Panc1 (cell line): ENCODE measurements at places on chromosomes 1 and 21.

DNA sequence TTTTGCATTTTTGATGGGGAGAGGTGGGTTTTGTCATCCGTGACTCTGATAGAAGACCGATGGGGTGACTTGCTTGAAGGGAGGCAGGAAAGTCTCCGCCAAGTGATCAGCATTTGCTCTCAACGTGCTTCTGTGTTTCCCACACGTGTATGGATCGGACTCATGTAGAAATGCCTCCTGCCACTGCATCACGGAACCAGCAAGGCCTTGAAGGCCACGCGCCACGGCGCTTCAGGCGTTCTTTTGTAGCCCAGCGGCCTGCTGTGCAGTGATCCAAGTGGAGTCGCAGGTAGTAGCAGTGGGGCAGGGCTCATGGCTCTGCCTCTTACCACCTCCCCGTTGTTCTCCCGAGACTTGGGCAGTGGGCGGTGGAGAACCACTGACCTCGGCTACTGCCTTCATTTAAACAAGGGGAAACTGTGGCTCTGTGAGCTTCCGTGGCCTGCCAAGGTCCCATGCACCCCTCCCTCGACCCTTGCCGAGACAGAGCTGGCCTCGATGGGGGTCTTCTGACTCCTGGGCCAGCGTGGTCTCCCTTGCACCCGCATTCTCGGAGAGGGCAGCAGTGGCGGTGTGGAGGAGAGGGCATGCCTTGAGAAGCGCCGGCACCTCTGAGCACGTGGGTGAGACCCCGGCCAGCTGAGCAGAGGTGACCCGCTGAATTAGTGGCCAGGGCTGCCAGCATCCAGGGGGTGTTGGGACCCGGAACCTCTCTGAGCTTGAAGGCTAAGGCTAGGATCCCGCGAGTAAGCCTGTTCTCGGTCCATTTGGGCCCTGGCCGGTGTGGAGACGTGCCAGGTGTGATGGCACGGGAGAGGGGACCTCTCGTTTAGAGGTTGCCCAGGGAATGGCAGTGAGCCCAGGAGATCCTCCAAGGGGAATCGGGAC is 46.1 kb upstream of the ABCG1 start:
- no peaks in the 10 kb centered on the region for H3K4me1 ChIP-seq
- peaks cover 2% of the 10 kb centered on the region; the same call in 1 of the 2 replicates for H3K27me3 ChIP-seq
- no peak overlapping the region for H3K4me3 ChIP-seq
- no peak overlapping the region for H3K27ac ChIP-seq
- no peak for DNase-seq

- no peaks in the 10 kb centered on the region for H3K27me3 ChIP-seq
- H3K36me3 ChIP-seq = no peaks in the 10 kb centered on the region
- no peak overlapping the region for H3K4me3 ChIP-seq
These were observed 101.6 kb downstream of the NOS1AP start for GRCh38 chr1:162171111-162171510.

DNA sequence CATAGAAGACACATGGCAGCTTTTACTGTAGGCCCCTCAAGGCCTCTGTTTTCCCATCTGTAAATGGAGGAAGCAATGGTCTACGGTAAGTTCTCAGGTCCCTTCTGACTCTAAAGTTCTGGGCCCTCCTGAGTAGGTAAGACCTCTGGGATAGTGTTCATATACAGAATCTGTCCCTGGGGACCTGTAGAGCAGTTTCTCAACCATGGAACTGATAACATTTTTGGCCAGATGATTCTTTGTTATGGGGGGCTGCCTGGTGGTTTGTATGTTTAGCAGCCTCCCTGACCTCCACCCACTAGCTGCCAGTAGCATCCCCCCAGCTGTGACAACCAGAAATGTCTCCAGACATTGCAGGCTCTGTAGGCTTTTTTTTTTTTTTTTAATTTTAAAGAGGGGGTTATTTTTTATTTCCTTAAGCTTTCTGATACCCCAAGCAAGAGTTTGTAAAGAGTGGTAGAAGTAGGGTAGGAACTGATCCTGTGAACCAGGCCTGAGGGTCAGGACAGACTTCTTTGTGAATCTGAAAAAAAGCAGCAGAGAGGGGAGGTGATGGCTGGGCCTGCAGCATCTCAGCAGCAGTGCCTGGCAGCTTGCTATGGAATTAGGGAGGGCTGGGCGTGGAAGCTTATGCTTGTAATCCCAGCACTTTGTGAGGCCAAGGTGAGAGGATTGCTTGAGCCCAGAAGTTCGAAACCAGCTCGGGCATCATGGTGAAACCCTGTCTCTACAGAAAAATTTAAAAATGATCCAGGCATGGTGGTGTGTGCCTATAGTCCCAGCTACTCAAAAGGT is 20.2 kb upstream of the TCEA3 start:
- DNase-seq = no peak
- H3K36me3 ChIP-seq = no peaks in the 10 kb centered on the region
- H3K4me1 ChIP-seq = no peaks in the 10 kb centered on the region
- H3K27ac ChIP-seq = no peak overlapping the region

GRCh38 chr1:8284127-8284526 is 33.8 kb upstream of the SLC45A1 start:
- H3K36me3 ChIP-seq = no peaks in the 10 kb centered on the region
- DNase-seq = no peak
- peaks cover 27% of the 10 kb centered on the region for H3K4me1 ChIP-seq
- H3K4me3 ChIP-seq = no peak overlapping the region
- peak overlapping the region; percentile 79 for H3K27ac ChIP-seq
- H3K27me3 ChIP-seq = no peaks in the 10 kb centered on the region

DNA sequence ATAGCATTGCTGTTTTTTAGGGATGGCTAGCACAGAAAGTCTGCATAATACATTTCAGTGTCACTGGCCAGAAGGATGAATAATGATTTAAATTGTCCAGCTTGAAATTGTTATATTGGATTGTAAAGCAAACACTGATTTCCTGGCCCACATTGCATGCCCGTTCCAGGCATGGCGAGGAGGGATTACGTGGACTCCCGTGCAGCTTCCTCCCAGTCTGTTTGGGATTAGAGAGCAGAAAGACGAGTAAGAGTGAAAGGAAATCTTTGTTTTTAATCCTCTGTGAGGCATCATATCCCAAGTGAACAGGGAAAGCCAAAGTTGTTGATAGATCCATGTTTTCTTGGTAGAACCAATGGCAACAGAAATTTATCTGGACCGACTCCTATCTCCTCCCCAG is 8.4 kb downstream of the TRIM58 start:
- H3K27ac ChIP-seq = no peak overlapping the region
- H3K36me3 ChIP-seq = no peaks in the 10 kb centered on the region
- DNase-seq = no peak
- no peaks in the 10 kb centered on the region for H3K4me1 ChIP-seq
- H3K27me3 ChIP-seq = no peaks in the 10 kb centered on the region
- no peak overlapping the region for H3K4me3 ChIP-seq

GRCh38 chr1:98049370-98050135 is 128.7 kb upstream of the DPYD start:
- no peak for DNase-seq
- no peak overlapping the region for H3K27ac ChIP-seq
- H3K4me1 ChIP-seq = no peaks in the 10 kb centered on the region
- no peaks in the 10 kb centered on the region for H3K36me3 ChIP-seq
- no peaks in the 10 kb centered on the region for H3K27me3 ChIP-seq
- peak overlapping the region; percentile 66 for H3K4me3 ChIP-seq

GRCh38 chr1:235408503-235408960 is 41.3 kb downstream of the TBCE start:
- no peak overlapping the region for H3K4me3 ChIP-seq
- no peaks in the 10 kb centered on the region for H3K36me3 ChIP-seq
- no peaks in the 10 kb centered on the region for H3K27me3 ChIP-seq
- H3K4me1 ChIP-seq = peaks cover 79% of the 10 kb centered on the region
- DNase-seq = no peak

DNA sequence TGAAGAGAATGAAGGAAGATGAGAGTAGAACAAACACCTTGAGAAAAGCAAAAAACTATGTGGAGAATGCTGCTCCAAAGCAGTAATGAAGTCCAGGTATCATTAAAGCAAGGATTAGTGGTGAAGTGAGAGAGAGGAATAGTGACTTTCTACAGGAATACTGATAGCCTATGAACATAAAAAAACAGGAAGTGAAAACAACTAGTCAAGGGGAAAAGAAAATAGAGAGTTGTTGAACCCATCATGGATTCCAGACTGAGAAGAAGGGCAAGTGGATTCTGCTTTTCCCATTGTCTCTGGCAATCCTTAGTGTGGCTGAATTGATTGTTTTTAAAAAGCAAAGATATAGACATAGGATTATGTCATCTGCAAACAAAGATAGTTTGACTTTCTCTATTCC is 119.9 kb upstream of the LHX8 start:
- no peak overlapping the region for H3K27ac ChIP-seq
- DNase-seq = no peak
- H3K4me1 ChIP-seq = no peaks in the 10 kb centered on the region
- no peaks in the 10 kb centered on the region for H3K36me3 ChIP-seq
- H3K27me3 ChIP-seq = no peaks in the 10 kb centered on the region
- no peak overlapping the region for H3K4me3 ChIP-seq

- H3K27ac ChIP-seq = no peak overlapping the region
- no peaks in the 10 kb centered on the region for H3K27me3 ChIP-seq
- no peaks in the 10 kb centered on the region for H3K36me3 ChIP-seq
These were observed 48.4 kb downstream of the COLGALT2 start for GRCh38 chr1:183989078-183989577.

- H3K36me3 ChIP-seq = no peaks in the 10 kb centered on the region
- no peak overlapping the region for H3K27ac ChIP-seq
- H3K4me1 ChIP-seq = no peaks in the 10 kb centered on the region
- H3K27me3 ChIP-seq = peaks cover 2% of the 10 kb centered on the region; the same call in 1 of the 2 replicates
- H3K4me3 ChIP-seq = peak overlapping the region; percentile 16
These were observed 48.4 kb upstream of the CD34 start for GRCh38 chr1:207959141-207959825.

DNA sequence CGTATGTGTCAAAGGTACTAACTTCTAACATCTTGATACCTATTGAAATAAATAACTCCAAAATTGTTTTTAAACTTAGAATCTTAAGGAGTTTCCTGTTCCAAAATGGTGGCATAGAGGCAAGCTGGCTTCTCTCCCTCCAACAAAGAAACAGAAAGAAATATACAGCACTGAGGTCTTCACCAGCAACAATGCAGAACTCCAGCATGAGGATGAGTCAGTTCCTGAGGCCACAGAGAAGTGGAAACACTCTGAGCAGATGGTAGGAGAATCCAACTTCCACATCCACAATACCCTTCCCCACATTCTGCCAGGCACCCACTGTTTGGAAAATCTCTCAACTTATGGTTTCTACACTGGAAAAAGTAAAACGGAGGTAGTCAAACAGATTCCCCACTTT is 12.2 kb upstream of the PPIH start:
- no peak overlapping the region for H3K27ac ChIP-seq
- no peak for DNase-seq
- H3K36me3 ChIP-seq = no peaks in the 10 kb centered on the region
- H3K27me3 ChIP-seq = peaks cover 2% of the 10 kb centered on the region; the same call in 1 of the 2 replicates

DNA sequence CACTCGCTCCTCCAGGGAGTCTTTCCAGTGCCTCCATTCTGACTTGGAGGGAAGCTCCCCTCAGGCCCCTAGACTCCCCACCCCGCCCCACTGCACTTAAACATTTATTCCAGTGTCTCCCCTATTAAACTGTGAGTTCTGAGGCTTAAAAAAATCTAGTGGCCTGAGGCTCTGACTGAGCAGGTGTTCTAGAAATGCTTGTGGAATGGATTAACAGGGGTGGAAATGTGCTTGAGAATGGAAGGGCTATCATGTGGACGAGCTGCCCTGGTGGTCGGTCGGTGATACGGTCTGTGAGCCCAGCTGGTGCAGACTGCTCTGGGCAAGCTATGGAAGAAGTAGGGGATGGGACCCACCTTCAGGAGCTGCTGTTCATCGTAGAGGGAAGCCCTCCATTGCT is 130.2 kb downstream of the PEX14 start:
- no peak overlapping the region for H3K27ac ChIP-seq
- no peaks in the 10 kb centered on the region for H3K27me3 ChIP-seq
- H3K4me3 ChIP-seq = no peak overlapping the region
- no peaks in the 10 kb centered on the region for H3K36me3 ChIP-seq

DNA sequence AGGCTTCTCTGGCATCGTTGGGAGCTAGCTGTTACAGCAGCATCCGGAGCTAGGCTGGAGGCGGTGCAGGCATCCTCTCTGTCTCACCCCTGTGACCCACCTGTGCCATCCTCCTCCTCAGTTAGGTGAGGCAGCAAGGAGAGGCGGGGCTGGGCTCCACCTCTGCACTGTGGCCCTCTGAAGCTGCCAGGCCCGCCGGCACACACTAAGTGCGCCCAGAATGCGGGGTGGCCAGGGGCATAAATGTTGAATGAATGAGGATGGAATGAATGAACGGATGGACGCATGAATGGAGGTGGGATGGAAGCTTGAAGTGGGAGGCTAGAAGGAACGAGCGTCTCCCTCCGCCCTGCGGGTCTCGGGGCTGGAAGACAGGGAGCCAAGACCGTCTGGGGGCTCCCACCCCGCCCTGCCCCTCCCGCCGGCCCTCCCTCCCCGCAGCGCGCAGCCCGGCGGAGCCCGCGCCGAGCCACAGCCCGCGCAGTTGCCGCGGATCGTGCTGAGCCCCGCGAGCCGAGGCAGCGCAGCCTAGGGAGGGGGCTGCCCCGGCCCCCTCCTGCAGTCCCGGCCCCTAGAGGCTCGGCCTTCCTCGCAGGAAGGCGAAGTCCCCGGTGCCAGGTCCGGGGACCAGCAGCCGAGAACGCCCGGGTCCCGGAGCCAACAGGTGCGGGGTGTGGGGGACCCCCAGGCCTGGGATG is at the start of gene HCRTR1:
Gene HCRTR1, plus strand, starts transcription at position 472 of the 698 bp plus-strand sequence. CDS start 1,504 bp downstream, outside the sequence.
- H3K27me3 ChIP-seq = peaks cover 5% of the 10 kb centered on the region
- H3K36me3 ChIP-seq = no peaks in the 10 kb centered on the region
- no peak within 1 kb of the TSS for H3K27ac ChIP-seq
- no peak for DNase-seq
- H3K4me3 ChIP-seq = peak within 1 kb of the TSS; percentile 45

DNA sequence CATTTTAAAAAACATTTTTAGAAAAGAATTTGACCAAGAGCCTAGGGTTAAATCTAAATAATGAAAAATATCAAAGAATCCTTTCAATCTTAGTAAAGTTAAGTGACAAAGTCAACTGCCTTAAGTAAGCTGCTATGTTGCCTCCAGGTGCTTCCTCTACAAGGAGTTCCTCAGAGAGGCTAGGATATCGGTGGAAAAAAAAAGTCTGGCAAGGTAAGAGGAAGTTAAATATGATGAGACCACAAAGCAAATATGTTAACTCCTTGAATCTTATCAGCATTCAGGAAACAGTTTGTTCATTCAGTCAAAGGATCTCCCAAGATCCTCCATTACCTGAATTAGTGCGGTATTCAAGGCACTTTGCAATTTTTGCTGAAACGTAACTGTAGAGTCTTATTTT is 563.5 kb downstream of the PTPRC start:
- H3K36me3 ChIP-seq = no peaks in the 10 kb centered on the region
- DNase-seq = no peak
- no peak overlapping the region for H3K27ac ChIP-seq
- H3K27me3 ChIP-seq = no peaks in the 10 kb centered on the region
- H3K4me3 ChIP-seq = no peak overlapping the region

DNA sequence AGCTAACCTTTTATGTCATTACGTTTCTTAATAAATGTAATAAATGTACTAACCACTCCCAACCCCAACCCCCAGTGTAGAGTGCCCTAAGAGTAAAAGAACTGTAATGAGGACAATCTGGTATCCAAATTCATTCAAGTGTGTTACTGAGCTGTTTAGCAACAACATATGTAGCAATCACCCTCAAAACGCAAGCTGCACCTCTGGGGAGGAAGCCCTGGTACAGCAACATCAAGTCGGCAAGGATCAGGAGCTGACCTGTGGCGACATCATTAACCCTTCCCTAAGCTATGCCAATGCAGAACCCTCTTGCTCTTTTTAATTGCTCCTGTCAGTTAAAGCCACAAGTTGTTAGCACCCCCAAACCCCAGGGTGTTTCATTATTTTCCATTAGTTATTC is 47.1 kb downstream of the STX6 start:
- H3K27me3 ChIP-seq = no peaks in the 10 kb centered on the region
- H3K4me1 ChIP-seq = no peaks in the 10 kb centered on the region

GRCh38 chr1:117570988-117571409 is 34.8 kb upstream of the TENT5C start:
- no peaks in the 10 kb centered on the region for H3K36me3 ChIP-seq
- H3K27ac ChIP-seq = no peak overlapping the region
- H3K4me1 ChIP-seq = no peaks in the 10 kb centered on the region
- no peak for DNase-seq
- no peak overlapping the region for H3K4me3 ChIP-seq
